ENCODE measurements at places on chromosomes 1 and 21.
A peak's percentile ranks its signal among the peaks of the same experiment; 100 is the strongest.

DNA sequence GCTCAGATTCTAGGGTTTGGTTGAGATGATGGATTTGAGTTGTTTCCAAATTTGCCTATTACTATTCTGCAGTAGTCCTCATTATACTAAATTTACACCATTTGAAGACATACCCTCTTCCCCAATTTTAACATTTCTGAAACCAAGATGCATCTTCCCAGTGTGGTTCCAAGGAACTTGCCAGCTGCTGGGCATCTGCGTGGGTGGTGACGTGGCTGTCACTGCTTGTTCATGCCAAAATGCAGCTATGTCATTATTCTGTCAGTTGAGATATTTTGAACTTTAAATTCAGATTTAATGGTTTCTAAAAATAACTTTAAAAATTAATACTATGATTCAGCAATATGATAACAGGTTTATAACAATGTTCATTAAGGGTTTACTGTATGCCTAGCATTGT is 1.2 kb downstream of the ZFP69 start:
- no peak for DNase-seq

GRCh38 chr1:226603858-226604559 is 55.4 kb downstream of the STUM start:
- DNase-seq: no peak

GRCh38 chr1:232130815-232131480 is 499.0 kb downstream of the SIPA1L2 start:
- no peak for DNase-seq

- DNase-seq: no peak
Measured at GRCh38 chr21:31721381-31721780, 10.5 kb downstream of the SCAF4 start.

GRCh38 chr21:25081096-25081495 is 526.2 kb downstream of the MRPL39 start:
- no peak for DNase-seq

DNA sequence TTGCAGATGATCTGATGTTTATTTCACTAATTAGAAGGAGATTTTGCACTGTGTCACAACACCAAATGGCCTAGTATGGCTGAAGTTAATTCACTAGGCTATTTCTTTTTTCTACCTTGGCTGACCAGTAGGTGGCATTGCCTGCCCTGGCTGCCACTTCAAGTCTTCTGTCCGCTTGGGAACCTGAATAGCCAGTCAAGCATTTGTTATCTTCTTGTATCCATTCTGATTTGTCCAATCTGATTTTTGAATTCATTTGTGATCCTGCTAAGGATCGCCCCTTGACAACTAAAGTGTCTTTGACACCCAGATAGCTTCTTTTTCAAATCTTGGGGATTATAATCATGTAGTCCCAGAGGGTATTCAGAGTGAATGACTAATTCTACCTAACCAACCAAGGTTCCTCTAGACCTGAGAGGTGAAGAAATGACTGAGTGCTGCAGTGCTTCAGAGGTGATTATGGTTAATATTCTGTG is 99.4 kb downstream of the GIPC2 start:
- peak; percentile 51 for DNase-seq

DNA sequence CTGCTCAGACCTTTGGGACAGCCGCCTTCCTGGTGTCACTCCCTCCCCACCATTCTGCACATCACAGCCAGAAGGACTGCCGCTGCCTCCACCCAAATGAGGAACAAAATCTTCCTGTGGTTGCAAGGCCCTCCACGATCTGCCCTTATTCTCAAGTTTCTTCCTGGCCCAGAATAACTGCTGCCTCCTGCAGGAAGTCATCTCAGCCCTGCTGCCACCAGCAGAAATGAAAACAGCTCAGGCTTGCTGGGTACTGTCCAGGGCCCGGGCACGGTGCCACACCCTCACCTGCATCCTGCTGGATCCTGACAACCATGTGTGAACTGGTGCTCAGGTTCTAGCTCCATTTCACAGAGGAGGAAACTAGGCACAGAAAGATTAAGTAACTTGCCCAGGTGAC is 2.8 kb downstream of the CLDN19 start:
- no peak for DNase-seq

DNA sequence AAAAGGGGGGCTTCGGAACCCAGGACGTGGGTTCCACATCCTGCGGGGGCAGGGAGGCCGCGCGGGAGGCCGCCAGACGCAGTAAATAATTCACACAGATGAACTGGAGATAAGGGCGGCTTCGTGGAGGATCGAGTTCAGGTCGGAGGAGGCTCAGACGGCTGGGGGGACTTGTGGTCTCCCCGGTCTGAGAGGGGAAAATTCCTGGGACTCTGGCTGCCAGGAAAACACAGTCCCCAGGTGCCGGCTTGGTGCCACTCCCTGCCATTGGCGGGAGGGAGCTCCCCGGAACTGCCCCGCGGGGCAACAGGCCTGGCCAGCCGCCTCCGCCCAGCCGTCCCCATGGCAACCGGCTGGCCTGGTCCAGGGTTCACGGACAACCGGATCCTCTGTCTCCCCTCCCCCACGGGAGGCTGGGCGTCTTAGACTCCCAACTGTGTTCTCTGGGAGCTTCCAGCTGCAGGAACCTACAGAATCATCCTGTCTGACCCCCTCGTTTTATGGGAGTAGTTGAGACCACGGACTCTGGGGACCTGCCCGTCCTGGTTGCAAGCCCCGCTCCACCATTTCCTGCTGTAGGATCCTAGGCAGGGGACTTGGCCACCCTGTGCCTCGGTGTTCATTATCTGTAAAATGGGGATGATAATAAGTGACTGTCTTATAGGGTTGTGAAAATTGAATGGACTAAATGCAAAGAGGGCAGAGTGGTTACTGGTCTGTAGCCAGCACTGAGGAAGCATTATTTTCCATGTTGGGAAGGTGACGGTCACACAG is 9.6 kb downstream of the CAMK2N1 start:
- no peak for DNase-seq

- DNase-seq: no peak
Measured at GRCh38 chr1:3195966-3196515, 127.0 kb downstream of the PRDM16 start.

- no peak for DNase-seq
Measured at GRCh38 chr1:24892188-24893153, 37.6 kb downstream of the RUNX3 start.
